ENCODE measurements at places on chromosomes 1 and 21. TPM values are rescaled to one million over a fixed set of nuclear protein-coding genes. Genes with fewer than 3 reads are reported as not detected.
A peak's percentile ranks its signal among the peaks of the same experiment; 100 is the strongest.

GRCh38 chr1:151854658-151855057, 1.1 kb upstream of the THEM5 start:
- no peak for DNase-seq

GRCh38 chr1:68151690-68152089, 80.6 kb downstream of the WLS start:
- no peak for DNase-seq

Gene PROK1
- not detected for total RNA-seq

- no peak for DNase-seq
Measured at GRCh38 chr21:45898781-45899180, 82.8 kb upstream of the COL6A1 start.

DNA sequence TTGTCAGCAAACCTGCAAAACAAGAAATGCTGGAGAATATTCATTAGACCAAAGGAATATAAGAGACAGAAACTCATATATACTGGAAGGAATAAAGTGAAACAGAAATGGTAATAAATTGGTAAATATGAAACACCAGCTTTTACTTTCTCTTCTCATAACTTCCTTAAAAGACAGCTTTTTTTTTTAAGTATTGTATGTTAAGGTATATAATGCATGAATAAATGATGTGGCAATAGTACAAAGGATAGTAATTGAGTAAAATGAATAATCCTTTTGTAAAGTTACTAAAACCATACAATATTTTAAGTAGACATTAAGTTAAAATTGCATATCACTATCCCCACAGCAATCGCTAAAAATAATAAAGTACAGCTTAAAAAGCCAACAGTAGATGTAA, 64.8 kb downstream of the TRIM33 start:
- DNase-seq, result no peak

- DNase-seq, result no peak
Measured at GRCh38 chr21:41537356-41537755, 29.4 kb upstream of the TMPRSS2 start.

Gene WNT2B
- 1.1 TPM for total RNA-seq

DNA sequence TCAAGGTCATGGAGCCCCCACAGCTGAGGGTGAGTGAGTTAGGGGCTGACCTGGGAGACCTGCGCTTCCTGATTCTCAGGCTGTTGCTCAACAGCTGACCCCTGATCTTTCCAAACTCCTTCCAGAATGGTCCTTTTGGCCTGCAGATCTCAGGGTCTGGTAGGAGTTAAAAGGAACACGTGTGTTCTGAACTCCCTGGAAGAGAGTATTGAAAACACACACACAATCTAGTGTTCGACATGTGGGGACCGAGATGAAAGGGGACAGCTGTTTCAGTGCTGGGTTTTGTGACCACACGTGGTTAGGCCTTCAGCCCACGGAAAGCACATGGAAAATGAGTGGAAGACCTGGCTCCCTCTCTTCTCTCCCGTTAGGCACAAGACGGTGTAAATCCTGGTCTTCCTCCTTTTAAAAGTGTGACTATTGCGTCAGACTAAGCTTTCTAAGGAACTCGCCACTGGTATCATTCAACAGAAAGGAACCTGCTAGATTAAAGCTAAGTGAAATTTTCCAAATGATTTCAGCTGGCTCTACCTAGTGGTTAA, 49.6 kb downstream of the RUNX1 start:
- no peak for DNase-seq

GRCh38 chr1:2969011-2969844, 52.0 kb upstream of the ACTRT2 start:
- DNase-seq, result no peak

Gene PCNT
- total RNA-seq, result 33.4 TPM

Gene TAS1R1
- not detected for total RNA-seq

DNA sequence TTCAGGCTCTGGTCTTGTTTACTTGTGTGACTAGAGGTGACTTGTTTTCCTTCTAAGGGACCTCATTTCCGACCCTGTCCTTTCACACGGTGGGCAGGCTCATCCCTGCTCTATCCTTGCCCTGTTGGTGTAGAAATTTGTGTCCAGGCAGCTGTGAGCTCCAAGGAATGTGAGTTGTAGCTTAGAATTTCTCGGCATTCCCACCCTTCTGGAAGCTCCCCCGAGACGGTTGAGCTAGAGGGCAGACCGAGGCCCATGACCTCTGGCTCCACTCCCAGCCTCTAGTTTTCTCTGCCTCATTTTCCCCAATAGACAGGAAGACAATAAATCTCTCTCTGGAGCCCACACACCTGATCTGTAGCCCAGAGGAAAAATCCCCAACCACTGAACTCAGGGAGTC, 100.9 kb downstream of the NAV1 start:
- DNase-seq, result peak; percentile 5

Gene LRRIQ3
- 1.1 TPM for total RNA-seq

Gene DEPDC1
- total RNA-seq, result 74.0 TPM

Gene FNDC5
- not detected for total RNA-seq

DNA sequence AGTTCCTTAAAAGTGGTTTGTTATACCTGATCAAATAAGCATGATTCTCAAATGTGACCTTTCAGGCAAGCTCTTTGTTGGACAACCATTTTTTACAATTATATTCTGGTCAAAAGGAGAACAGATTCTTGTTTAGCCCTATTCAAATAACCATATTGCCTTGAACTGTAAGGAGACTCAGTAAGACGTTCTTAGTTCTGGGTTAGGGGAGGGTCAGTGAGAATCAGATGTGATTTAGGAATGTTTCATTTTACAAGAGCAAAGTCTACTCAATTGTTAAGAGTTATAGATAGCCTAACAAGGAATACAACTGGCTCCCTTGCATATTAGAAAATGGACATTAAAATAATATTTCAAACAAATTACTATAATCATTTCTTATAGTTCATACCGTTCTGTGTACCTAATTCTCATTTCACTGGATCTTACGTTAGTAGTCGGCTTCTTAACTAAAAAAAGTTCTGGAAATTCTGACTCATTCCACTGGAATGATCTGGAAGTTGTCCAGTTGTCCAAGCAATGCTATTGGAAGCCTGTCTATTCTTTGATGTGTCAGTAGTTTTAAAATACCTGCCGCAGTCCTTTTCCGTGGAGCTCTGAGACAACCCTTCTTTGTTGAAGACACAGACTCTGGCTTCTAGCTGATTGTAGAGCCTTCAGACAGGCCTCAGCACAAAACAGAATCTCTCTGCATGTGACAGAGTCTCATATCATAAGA, 88.8 kb downstream of the MAST2 start:
- DNase-seq, result peak; percentile 42

- DNase-seq, result no peak
Measured at GRCh38 chr21:24470852-24471251, 1136.4 kb downstream of the MRPL39 start.

- DNase-seq, result peak; percentile 86
Measured at GRCh38 chr1:117237726-117238381, 27.1 kb upstream of the VTCN1 start.

- DNase-seq, result no peak
Measured at GRCh38 chr1:247638011-247638410, 32.6 kb downstream of the OR2G3 start.

GRCh38 chr1:154326546-154327465, 1.5 kb downstream of the ATP8B2 start:
- DNase-seq, result no peak

DNA sequence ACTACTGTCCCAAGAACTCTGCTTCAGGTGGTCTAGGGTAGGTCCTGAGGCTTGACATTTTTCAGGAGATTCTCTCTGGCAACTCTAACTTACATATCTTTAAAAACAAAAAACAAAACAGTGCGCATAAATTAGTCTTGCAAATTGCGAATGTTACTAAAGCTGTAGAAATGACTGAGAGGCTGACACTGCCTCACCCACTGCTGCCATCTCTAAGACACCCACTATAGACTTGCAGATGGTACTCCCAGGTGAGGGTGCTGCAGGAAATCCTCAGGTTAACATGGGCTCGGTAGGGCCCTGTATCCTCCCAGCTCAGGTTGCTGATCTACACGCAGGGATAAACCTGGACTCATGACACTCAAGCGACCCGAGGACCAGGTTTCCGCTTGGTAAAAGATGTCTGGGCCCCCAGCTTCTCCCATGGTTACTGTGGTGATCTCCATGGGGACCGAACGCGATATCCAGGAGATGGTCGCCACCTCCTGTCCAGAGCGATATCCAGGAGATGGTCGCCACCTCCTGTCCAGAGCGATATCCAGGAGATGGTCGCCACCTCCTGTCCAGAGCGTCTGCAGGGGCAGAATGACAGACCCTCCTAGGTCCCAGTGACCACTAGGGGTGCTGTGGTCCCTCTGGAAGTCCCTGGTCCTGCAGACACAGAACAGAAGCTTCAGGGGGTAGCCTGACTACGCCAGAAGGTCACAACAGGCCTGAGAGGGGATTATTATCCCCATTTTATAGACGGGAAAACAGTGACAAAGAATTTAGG, 16.2 kb upstream of the LY9 start:
- no peak for DNase-seq

Gene IL12RB2
- not detected for total RNA-seq

Gene DNALI1
- not detected for total RNA-seq

- DNase-seq, result no peak
Measured at GRCh38 chr1:43430831-43431230, 22.9 kb downstream of the HYI start.

Gene MCOLN3
- total RNA-seq, result 8.4 TPM

- no peak for DNase-seq
Measured at GRCh38 chr1:55555956-55556725, 341.0 kb upstream of the USP24 start.

DNA sequence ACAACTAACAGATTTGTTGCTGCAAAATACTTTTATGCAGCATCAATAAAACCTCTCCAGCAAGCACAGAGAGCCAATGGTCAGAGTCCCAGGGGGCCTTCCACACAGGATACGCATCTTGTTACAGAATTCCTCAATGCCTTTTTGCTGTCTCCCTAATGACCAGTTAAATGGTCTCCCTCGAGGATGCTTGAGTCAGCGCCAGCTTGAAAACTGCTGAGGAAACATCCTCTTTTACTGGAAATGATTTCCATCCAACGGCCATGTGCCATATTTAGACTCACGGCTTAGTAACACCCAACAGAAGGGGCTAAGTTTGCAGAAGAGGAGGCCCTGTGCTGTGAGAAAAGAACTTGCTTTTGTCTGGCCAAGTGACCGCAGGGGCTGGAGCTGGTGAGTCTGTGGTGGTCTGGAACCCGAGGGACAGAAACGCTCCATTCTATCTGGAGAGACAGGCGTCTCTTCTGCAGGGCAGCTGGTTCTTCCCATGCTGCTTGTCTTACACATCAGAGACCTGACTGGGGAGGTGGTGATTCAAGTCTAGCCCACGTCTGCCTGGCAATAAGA, 496.4 kb downstream of the SETD4 start:
- DNase-seq, result no peak

GRCh38 chr1:108512239-108513043, 47.5 kb upstream of the EEIG2 start:
- no peak for DNase-seq

Gene PKP1
- total RNA-seq, result 1.1 TPM

DNA sequence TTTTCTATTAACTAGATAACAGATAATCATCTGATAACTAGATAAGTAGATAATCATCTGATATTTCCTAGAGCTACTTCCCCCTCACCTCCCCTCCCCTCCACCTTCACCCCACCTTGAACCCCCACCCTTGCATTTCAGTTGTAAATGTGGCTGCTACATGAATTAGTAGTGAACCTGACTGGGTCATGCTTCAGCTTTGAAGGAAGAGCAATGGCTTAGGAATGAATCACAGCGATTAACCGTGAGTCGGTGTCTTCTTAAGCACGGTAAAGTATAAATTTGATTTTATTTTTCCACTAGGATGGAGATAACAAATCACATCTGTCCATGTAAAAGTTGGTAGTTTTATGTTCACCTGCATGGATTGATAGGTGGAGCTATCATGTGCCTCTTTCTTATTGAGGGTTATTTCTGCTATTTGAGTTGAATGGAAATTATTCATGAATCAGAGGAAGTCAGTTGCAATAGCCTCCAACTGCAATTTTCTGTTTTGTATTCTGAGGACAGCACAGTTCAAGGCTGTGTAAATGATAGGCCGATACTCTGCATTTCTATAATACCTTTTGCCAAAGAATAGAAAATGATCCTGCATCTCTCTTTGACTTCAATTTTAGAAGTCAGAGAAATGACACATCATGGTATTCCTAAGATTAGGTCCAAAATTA, 235.0 kb downstream of the PTGER3 start:
- DNase-seq, result no peak

- DNase-seq, result no peak
Measured at GRCh38 chr1:88943241-88943640, 49.2 kb downstream of the KYAT3 start.

DNA sequence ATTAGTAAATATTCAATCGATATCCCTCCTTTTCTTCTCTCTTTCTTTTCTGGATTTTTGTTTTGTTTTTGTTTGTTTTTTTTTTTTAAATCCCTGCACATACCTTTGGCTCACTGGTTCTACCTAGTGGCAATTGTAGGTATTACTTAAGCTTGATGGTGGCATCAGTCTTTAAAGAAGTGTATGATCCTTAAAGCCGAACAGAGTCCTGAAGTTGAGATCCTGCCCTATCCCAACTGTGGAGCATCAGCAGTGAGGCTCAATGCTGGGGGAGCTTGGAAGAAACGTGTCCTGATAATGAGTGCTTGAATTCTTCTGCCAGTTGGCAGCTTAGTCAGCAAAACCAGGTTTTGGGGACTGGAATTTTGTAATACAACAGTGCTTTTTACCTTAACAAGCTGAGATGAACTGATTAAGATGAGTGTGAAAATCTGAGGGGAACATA, 60.8 kb downstream of the FASLG start:
- DNase-seq, result peak; percentile 22

DNA sequence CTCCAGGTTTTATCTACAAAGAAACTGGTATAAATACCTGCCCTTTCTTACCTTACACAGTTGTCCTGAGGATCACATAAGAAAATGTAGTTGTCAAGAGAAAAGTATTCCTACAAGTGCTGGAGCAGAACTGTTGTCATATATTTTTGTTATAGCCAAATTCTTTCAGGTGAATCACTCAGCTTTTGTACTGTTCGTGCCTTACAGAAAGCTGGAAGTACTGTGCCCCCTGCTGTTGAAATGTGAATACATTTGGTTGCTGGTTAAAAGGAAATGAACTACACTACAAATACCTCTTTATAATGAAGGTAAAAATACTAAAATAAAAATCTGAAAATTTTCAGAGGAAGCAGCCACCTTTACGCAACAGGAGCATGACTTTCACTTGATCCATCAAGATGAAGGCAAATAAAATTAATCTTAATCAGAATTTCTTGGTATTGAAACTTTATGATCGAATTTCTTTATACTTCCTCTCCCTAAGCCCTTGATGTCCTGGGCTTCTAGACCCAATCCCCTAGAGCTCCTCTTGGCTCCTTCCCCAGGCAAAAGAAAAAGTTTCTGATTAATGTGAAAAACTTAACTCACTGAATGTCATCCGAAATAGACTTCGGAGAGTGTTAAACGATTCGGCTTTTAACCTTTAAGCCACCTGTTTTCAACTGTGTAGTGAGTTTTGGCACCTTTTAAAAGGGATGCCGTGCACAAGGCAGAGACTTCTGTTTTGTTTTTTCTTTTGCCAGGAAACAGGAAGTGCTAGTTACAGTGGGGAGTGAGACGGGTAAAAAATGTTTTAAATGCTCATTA, 12.5 kb downstream of the CHML start:
- DNase-seq, result peak; percentile 64

Gene CD1D
- total RNA-seq, result not detected

- DNase-seq, result no peak
Measured at GRCh38 chr1:9630331-9631111, 21.0 kb upstream of the PIK3CD start.
